ENCODE measurements at places on chromosomes 2 and 18.

- no peak for DNase-seq
Observed at GRCh38 chr2:64007924-64008323, 11.3 kb downstream of the VPS54 start.

- no peak for DNase-seq
Observed at GRCh38 chr2:159226059-159226461, 60.4 kb downstream of the WDSUB1 start.

DNA sequence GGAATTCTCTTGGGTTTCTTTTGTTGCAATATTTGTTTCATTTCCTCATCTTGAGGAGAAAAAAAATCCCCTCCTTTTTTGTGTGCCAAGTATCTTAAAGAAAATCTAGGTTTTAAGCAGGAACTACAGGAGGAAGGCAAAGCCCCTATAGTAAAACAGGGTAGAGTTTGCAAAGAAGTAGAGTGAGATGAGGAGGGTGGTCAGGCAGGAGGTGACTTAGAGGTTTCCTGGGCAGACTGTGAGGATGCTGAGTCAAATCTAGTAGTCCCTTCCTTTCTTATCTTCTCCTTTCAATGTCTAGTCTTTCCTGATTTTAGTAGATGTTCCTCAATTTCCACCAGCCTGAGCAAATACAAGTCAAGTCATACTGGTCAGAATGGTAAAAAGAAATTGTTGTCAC lies 222.5 kb downstream of the PMAIP1 start:
- no peak for DNase-seq

DNA sequence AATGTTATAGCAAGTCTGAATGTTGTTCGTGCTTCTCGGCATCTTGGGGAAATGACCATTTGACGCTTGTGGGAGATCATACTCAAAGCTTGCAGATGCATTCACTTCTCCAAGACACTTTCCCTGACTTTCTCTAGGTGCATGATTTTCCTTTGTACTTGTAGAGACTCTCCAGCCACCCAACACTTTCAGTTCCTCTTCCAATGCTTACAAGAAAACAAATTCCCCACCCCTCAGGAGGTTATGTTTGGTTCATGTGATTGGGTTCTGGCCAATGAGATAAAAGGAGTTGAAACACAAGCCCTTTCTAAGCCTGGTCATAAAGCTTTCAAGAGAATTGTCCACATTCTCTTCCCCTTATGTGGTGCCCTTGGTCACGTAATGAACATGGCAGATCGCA lies 156.3 kb downstream of the EPHA4 start:
- no peak for DNase-seq

DNA sequence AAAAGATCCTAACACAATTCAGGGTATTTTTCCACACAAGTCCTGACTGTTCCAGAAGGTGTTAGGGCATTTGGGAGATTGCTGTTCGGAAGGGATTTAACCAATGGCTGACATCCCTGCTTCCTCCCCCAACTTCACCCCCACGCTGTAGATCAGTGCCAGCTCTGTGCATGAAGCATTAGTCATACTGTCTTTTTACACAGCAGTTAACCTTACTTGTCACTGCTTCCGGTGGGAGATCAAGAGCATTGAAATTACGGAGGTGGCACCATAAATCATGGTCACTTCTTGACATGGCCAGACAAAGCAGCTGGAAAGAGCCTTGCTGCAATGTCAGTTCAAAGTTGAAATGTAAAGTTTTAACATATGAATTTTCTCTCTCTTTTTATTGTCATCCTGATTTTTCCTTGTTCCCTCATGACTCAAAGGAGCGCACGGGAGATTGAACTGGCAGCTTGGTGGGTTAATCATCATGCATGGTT lies 70.2 kb downstream of the HRH4 start:
- no peak for DNase-seq

- DNase-seq: no peak
Observed at GRCh38 chr2:37020887-37021796, 54.8 kb upstream of the STRN start.
